ENCODE measurements at places on chromosomes 16 and 17.

DNA sequence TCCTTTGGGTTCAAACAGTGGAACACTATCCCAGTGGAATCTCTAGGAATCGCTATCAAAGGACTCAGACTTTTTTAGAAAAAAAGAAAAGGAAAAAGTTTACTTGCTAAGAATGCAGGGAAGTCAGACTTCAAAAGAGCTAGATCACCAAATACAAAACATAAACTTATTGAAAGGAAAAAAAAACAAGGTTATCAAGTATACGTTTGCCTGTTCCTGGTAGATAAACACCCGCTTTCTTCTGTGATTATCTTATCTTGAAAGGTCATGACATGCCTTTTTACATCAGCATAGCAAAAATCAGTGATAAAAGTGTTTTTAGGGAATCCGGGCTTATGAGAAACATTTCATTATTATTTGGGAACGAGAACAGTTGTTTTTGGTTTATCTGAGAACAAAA, 129.3 kb upstream of the TMEM97 start:
- DNase-seq: no peak

DNA sequence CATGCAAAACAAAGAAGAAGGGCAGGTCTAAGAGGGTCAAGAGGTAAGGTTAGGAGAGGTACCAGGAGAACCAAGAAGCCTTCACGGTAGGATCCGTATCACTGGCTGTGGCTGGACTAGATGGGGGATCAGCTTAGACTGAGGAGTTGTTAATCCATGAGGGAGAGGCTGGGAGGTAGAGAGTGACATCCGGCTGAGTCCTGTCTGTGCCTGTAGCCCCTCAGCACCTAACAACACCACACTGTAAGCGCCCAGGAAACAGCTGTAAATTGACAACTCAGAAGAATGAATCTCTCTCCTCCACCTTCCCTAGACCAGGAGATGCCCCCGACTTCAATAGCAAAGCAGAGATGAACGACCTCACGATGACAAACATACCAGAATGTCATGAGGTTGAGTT, 199.4 kb upstream of the RPL38 start:
- DNase-seq: no peak

- DNase-seq: no peak
These were observed 1.5 kb downstream of the N4BP1 start for GRCh38 chr16:48608452-48608851.

DNA sequence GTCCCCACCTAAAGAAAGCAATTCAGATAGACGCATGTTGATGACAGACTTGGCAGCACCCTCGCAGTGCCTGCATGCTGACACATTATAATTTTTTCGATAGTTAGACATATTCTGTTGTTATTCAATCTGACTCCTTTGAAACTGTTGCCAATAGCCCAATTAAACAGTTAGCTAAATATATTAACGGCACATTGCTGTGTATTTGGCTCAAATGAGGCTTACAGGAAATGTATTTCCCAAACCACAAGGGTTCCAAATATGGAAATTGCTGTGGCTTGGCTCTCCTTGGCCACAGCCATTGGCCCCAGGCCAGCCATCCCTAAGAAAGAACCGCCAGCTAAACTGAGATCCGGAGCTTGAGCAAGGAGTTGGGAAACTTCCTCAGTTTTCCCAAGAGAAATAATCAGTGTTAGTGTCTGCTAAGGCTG, 31.1 kb downstream of the C16orf82 start:
- no peak for DNase-seq
